ENCODE measurements at places on chromosomes 3 and 15.
A peak's percentile ranks its signal among the peaks of the same experiment; 100 is the strongest.

GRCh38 chr15:58522391-58522790, 90.6 kb downstream of the LIPC start:
- DNase-seq: no peak

DNA sequence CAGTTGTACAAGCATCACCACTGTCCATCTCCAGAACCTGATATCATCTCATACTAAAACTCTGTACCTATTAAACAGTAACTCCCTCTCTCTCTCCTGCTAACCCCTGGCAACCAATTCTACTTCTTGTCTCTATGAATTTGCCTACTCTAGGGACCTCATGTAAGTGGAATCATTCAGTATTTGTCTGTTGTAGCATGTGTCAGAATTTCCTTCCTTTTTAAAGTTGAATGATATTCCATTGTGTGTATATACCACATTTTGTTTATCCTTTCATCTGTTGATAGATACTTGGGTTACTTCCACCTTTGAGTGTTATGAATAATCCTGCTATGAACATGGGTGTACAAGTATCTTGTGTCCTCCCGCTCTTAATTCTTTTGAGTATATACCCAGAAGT, 16.6 kb downstream of the ZNF592 start:
- DNase-seq: no peak

DNA sequence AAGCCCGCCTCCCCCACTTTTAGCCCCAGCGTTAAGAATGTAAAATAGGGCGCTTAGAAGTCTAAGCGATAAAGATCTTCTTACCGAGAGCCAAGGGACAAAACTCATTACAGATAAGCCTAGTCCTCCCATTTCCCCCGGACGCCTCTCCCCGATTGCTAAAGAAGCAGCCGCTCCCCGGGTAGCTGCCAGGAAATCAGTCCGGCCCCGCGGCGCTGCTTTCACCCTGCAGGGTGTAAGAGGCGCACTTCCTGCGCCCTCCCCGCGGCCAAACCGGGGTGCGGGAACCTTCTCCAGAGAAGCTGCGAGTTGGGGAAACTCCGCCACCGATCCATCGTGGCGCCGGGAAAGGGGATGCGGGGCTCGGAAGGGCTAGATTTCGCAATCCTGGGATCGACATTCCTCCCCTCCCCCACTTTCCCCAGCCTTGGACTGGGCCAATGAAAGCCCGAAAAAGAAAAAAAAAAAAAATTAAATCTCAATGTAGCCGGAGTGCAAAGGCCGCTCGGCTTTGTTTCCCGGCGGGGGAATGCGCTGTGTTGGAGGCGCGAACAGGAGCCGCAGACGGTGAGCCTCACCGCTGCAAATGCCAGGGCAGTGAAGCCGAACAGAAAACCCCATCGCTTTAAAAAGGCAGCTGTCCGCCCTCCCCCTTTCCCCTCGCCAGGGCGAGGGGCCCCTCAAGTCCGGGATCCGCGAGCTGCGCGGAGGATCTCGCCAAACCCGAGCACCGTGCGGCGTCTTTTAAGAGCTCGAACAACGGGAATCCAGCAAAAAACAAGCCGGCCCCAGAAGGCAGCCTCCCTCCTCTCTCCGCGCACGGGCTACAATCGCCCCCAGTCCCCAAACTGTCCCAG, 626 bp upstream of the PTPRG start:
- peak; percentile 53 for DNase-seq

DNA sequence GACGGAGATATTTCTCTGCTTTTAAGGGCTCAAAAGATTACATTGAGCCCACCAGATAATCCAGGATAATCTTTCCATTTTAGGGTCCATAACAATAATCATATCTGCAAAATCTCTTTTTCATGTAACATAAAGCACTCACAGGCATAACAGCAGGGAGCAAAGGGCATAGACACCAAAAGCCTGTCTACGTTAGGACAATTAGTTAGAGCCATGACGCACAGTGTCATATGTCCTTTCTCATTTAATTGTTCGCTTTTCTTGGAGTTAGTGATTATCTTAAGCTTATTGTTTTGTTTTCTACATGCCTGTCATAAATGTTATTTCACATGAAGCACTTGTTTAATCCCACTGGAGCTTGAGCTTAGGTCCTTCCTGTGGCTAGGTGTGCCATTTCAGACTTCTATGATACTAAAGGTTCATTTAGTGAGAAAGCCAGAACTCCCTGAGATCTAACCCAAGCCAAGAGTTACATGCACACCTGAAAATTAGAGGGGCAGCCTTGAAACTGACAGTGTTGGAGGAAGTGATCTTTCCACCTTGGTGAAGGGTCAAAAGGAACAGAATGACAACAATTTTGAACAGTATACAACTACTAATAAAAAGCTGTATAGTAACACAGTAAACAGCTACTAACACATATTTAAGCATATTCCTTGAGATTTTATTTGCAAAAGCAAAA, 11.7 kb upstream of the HHATL start:
- DNase-seq: no peak

- no peak for DNase-seq
Observed at GRCh38 chr3:185549651-185550111, 2.7 kb downstream of the LIPH start.

GRCh38 chr15:94744080-94744793, 512.9 kb downstream of the MCTP2 start:
- no peak for DNase-seq

DNA sequence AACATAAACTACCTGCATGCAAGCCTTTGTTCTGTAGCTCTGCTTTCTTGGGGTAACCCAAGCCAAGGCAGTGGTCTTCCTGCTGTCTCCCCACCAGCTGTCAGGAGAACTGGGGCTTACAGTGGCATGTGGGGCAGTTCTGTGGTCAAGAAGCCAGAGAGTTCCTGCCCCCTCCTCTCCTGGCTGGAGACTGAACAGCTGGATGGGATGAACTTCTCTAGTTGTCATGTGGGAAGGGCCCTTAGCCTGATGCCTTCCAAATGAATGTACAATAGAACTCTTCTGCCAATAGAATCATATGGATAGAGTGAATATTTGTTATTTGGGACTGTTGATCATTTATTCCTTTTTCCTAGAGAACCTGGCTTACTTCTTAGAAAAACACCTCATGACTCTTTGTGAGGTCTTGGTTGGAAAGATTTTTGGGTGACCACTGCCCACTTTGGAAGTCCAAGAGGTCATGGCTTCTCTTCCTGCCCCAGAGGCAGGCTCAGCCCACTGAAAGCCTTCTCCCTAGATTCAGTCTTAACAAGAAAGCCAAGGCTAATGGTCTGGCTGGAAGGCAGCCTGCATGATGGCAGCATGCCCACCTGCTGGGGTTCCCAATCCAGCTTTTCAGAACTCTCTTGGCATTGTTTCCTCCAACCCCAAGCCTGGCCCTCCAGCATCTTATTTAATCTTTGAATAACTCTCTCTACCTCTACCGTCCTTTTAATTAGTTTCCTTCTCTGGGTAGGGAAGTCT, 462.9 kb upstream of the PROK2 start:
- DNase-seq: no peak

- DNase-seq: no peak
Observed at GRCh38 chr15:63611177-63611576, 14.0 kb downstream of the FBXL22 start.

DNA sequence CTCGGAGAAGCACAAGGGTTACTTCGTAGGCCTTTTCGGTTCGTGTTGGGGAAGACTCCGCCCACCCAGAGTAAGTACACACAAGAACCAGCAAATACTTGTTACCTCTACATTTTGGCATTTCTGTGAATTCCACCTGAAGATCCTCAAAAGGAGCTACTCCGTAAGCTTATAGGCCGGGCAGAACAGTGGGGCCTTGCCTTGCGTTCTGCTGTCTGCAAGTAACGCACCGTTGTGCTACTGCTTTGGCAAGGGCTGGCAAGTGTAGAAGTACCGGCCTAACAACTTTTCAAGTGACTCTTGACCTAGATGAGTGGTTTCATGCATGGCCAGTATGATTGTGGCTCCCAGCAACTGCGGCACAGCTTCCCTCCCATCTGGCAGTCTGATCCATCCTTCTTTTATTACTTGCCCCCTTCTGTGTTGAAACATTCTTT, 6.4 kb upstream of the DNAAF4 start:
- DNase-seq: no peak

DNA sequence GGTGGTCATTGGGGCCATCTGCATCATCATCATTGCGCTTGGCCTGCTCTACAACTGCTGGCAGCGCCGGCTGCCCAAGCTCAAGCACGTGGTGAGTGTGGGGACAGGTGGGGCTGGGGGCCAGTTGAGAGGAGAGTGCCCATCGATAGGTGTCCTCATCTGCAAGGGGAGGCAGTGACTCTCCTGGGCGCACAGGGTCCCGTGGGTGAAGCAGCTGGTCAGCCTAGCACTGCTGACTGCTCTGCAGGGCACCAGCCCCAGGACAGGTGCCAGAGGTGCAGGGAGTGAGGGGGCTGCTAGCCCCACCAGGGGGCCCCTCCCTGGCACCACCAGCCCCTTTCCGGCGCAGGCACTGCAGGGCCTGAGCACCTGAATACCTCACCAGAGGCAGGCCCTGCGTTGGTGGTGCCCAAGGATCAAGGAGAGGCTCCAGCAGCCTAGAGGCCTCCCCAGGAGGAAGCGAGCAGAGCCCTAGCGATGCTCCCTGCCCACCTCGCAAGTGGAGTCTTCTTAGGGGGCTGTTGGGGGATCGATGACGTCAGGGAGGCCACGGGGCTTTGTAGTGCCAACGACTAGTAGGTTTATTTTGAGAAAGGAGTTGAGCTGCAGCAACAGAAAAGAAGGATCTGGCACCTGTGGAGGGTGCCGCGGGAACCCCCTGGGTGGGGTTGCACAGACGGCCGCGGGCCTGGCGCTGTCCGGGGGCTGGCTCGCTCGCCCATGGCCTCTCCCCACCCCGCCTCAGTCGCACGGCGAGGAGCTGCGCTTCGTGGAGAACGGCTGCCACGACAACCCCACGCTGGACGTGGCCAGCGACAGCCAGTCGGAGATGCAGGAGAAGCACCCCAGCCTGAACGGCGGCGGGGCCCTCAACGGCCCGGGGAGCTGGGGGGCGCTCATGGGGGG, 976 bp upstream of the ABTB1 start:
- DNase-seq: no peak

DNA sequence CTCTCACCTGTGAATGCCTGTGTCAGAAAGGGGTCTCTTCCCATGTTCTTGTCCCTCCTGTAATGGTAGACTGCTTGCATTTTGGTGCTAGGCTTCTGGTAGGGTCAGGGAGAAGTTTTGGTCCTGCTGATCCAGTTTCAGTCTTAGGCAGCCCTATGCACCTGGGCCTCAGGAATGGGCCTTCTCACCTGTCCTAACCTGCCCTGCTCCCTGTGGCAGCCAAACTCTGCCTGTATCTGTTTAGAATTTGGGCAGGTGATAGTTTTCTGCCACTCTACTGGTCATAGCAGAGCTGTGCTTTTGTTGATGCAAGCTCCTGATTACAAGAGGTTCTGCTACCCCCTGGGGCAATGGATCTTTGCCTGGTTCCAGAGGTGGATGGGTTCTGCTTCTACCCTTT, 118.7 kb downstream of the PLCL2 start:
- DNase-seq: no peak

DNA sequence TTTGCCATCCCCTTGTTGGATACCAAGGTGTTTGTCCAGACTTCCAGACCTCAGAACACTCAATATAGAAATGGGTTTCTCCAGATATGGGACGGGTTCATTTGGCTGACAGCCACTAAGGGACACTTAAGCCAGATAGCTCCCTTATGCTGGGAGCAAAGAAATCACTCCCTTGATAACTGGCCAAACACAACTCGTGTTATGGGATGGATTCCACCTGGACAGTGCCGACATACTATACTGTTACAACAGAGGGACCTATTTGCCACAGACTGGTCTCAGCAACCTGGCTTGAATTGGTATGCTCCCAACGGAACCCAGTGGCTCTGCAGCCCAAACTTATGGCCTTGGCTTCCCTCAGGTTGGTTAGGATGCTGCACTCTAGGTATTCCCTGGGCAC, 114.0 kb upstream of the PLCL2 start:
- no peak for DNase-seq

- no peak for DNase-seq
Observed at GRCh38 chr3:150179330-150179729, 208.6 kb upstream of the PFN2 start.

DNA sequence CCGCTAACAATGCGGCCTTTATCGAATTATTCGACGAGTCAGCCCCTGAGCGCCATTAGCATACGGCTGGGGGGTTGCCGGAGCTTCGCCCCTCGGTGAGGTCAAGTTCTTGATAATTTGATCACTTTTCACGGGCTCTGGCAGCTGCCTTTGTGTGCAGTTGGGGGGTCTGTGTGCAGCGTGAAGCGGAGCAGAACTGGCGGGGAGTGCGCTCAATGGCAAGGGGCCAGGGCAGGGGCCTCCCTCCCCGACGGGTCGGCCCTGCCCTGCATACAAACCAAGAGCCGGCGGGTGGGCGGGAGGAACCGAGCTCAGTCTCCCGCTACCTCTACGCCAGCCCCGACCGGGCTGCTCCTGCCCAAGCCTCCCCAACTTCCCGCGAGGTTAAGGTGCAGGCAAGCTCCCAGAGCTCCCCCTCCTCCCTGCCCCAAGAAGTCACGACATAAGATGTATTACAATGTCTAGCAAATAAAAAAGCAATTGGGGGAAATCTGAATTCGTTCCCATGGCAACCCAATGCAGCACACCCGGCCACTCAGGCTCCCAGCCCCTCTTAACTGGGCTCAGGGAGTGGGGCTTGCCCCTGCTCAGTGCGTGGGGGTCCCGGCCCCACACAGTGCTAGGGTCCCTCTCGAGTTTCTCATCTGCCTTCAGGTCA, 34.1 kb upstream of the POLG start:
- DNase-seq: no peak

GRCh38 chr3:76034649-76035048, 249.3 kb upstream of the ZNF717 start:
- DNase-seq: peak; percentile 8

GRCh38 chr3:81744366-81744765, 17.1 kb downstream of the GBE1 start:
- DNase-seq: no peak

DNA sequence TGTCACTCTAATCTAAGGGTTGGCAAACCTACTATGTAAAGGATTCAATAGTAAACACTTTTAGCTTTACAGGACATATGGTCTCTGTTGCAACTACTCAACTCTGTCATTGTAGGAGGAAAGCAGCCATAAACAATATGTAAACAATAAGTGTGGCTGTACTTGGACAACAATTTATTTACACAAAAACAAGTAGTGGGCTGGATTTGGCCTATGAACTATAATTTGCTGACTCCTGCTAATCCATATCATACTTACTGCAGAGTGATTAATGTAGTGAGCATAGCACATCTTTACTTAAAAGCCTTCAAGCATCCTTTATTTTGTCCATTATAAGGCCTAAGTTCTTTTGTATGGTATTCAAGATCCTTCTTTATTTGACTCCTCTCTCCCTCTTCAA, 441.9 kb downstream of the ZIC1 start:
- no peak for DNase-seq

DNA sequence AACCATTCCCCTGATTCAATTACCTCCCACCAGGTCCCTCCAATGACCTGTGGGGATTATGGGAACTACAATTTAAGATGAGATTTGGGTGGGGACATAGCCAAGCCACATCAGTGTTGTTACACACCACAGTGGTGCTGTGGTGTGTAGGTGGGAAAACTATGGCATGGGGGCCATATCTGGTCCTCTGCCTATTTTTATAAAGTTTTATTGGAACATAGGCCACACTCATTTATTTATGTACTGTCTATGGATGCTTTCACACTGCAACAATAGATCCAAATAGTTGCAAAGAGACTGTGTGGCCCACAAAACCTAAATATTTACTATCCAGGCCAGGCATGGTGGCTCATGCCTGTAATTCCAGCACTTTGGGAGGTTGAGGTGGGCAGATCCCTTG, 46.4 kb downstream of the FLNB start:
- no peak for DNase-seq

All from HTR-8/SVneo (cell line).